Mesenchymal stem cell (in vitro differentiated cells and primary cell): ENCODE measurements at places on chromosomes 4 and X.

DNA sequence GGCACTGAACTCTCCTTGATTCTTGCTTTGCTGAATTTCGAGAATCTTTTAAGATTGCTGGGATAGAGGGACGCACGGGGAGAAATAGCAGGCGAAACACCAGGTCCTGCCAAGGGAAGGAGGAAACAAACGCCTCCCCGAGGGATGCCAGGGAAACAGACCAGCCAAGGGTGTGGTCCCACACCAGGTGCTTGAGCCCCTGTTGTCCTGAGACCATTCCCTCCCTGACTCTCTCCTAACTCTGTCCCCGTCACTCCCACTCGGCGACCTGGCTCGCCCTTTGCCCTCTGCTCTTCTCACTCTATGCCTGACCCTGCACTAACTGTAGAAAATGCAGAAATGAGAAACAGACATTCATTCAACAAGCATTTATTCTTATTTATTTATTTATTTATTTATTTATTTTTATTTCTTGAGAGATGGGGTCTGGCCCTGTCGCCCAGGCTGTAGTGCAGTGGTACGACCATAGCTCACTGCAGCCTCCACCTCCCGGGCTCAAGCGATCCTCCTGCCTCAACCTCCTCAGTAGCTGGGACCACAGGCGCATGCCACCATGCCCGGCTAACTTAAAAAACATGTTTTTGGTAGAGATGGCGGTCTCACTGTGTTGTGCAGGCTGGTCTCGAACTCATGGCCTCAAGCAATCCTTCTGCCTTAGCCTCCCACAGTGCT lies 16.2 kb downstream of the CTAG1B start:
- DNase-seq = no peak

GRCh38 chr4:153466081-153466948 lies at the start of gene TMEM131L:
TMEM131L (plus strand) TSS chr4:153466360; CDS start chr4:153466398, 38 bp downstream.
- DNase-seq = peak; percentile 71

DNA sequence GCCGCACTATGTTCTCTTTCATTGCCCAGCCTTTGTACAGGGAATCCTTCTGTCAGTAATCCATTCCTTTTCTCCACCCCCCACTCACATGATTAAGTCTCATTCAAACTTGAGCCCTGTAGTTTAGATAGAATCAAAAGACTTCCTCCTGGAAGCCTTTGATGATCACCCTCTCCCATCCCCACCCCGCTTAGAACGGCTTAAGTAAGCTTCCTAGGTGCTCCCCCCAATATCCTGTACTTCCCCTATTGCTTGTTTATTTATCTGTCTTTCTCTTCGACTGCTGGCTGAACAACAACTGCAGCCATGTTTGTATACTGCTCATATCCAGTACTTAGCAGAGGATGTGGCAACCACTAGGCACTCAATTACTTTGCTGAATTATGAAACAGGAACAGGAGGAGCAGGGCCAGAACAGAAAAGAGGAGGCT lies 38.5 kb upstream of the GPC3 start:
- peak; percentile 44 for DNase-seq

DNA sequence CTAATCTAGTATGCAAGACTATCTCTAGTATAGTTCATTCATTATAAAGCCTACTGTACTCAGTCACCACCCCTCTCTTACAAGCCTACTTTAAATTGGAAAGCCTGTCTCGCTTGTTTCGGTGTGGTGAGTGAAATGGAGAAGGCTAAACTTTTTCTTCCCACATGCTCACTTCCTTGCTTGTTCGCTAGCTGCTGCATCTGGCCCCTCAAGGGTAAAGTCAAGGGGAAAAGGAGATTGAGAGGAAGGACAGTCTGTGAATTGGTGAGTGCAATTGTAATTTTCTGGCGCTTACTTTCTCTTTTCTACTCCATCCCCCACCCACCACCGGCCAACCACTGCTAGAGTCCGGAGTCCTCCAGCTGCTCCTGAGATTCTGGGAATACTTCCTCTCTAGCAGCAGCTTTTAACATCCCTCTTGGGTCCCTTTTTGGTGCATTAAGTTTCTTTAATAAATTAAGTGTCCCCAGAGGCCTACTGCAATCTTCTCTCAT lies 12.1 kb upstream of the ARAP2 start:
- DNase-seq = no peak

GRCh38 chrX:111609206-111609605 lies 71.8 kb upstream of the ALG13 start:
- DNase-seq = no peak

- no peak for DNase-seq
These were observed 108.0 kb upstream of the USP38 start for GRCh38 chr4:143076723-143077122.

GRCh38 chr4:95889662-95890061 lies 49.8 kb downstream of the PDHA2 start:
- peak; percentile 22 for DNase-seq

- no peak for DNase-seq
These were observed 171.1 kb downstream of the LARP7 start for GRCh38 chr4:112808001-112808400.

- no peak for DNase-seq
These were observed 97.5 kb upstream of the STX18 start for GRCh38 chr4:4639370-4639769.

DNA sequence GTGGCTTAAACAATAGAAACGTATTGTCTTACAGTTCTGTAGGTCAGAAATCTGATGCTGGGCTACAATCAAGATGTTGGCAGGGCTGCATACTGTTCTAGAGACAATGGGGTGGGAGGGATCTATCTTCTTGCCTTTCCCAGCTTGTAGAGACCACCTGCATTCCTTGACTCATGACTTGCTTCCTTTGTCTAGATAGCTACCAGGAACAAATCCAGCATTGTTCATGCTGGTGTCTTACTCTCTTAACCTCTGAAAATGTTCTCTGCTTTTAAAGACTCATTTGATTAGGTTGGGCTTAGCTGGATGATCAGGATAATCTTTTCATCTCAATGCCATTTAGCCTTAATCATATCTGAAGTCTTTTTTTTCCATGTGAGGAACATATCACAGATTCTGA lies 169.0 kb downstream of the ZNF330 start:
- no peak for DNase-seq

DNA sequence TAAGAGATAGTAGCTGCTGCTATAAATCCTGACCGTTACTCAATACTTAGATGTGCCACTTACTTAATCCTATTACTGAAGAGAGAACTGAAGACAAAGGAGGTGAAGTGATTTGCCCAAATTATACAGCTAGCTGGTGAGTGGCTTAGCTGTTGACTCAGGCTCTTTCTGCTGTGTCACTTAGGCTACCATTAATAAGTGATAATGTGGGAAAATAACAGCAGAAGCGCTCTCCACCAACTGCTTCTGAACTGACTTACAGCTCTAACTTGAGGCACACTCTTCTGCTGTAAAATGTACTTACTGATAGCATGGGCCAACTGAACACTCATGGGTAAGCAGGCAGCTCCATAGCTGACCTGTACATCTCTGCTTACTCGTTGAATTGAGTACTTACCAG lies 7.5 kb upstream of the KLHL5 start:
- DNase-seq = peak; percentile 40

DNA sequence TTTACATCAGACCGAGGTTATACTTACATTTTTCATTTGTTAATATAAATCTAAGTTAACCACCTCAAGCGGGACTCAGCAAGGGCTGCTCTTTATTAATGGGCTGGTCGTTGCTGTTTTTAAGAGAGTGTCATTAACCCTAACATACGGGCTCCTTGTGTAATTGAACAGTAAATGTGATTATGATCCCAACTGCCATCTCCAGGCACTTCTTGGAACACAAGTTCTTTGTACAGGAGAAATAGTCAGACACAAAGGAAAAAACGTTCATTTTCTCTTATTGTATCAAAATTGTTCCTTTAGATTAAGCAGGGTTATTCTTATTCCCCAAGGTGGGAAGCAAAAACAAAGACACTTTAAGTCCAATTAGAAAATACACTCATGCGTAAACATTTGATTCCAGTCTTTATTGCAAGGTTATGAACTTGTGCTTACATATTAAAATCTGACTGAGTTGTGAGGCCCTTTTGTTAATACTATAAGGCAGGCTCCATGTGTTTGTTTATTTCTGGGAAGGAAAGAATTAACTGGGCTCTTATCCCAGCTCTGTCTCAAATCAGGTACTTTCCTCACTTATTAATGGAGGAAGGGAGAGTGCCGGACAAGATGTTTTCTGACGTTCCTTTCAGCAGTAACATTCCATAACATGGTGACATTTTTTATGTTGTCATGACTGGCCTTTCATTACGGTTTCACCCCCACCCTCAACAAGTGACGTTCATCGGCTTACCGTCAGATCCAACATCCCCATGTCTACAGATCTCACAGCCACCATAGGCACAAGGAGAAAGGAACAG lies 95.9 kb downstream of the RASL11B start:
- DNase-seq = peak; percentile 18

- no peak for DNase-seq
These were observed 12.4 kb upstream of the SETD7 start for GRCh38 chr4:139568206-139568955.

DNA sequence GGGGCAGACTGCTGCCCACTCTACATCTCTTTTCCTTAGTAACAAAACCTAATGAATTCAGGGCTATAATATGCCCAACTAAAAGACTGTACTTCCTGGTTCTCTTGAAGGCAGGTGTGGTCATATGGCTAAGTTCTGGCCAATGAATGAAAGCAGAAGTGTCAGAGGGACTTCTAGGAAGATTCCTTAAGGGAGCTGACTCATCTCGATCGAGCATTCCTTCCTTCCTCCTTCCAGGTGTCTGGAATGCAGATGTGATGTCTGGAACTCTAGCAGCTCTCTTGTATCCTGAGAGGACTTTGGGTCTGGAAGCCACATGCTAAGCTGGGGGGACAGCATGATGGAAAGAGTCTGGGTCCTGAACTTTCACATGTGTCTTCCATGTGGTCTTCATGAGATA lies 116.2 kb upstream of the STX18 start:
- no peak for DNase-seq

GRCh38 chrX:51459125-51459524 lies 37.3 kb downstream of the NUDT11 start:
- DNase-seq = peak; percentile 18

GRCh38 chrX:72102126-72102525 lies 29.6 kb downstream of the RTL5 start:
- no peak for DNase-seq

GRCh38 chrX:39599339-39599738 lies 498.4 kb downstream of the BCOR start:
- DNase-seq = no peak
